Renal cortical epithelial cell (primary cell): ENCODE measurements at places on chromosomes 13 and 19. TPM values are rescaled to one million over a fixed set of nuclear protein-coding genes. Genes with fewer than 3 reads are reported as not detected.

- DNase-seq = no peak
Measured at GRCh38 chr13:40814803-40815202, 25.4 kb downstream of the SLC25A15 start.

ERICH4 gene
- not detected in 2 replicates for total RNA-seq

DNA sequence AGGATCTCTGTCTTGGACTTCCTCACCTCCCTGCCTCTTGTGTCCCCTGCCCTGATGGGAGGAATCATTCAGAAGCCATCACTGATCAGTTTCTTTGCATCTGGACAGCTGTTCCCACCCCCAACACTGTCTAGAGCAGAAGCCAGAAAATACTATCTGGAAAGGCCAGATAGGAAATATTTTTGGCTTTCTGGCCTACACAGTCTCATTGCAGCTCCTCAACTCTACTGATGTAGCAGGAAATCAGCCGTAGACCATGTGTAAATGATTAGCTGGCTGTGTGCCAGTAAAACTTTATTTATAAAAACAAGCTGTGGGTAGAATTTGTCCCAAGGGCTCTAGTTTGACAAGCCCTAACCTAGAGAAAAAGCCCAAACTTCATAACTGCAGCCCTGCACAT, 5.6 kb downstream of the SIGLEC7 start:
- DNase-seq = no peak

PRSS57 gene
- not detected in 2 replicates for total RNA-seq

GRCh38 chr19:6813659-6814058, 41.2 kb downstream of the VAV1 start:
- no peak for DNase-seq

- no peak for DNase-seq
Measured at GRCh38 chr13:34124666-34125306, 306.8 kb downstream of the RFC3 start.

DNA sequence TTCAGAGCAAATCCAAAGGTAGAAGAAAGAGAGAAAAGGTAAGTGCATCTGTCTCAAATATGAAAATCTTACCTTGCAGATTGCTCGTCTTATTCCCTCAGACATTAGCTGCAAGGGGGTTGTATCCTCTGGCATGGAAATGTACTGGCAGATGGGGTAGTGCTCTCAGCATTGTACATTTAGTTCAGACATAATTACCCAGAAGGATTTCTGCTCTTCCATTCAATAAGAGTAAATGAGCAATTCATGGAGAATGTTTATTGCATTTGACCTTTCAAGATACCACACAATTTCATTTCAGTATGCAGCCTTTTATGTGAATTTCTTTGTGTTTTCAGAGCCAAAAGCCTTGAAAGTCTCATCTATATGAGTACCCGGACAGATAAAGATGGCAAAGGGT, 63.8 kb downstream of the SCEL start:
- DNase-seq = peak; percentile 7

- DNase-seq = no peak
Measured at GRCh38 chr13:44508562-44509077, 67.5 kb downstream of the TSC22D1 start.

DNA sequence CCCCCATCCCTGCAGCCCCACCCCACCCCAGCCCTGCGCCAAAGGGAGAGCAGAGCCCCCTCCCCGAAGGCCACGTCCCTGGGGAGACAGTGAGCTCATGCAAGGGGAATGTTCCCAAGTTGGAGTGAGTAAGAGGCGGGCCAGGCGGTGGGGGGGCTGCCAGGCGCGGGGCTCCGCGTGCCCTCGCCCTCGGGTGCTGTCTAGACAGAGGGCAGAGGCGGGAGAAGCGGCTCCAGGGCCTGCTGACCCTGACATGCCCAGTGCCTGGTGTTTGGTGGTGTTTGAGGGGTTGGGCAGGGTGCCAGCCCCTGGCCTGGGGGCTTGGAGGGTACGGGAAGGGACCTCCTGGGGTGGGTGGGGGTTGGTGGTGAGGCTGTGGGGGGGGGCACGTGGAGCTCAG, 1.0 kb downstream of the FSTL3 start:
- peak; percentile 70 for DNase-seq

ZNF331 gene
- total RNA-seq = 4.0 and 9.3 TPM in 2 replicates

DNA sequence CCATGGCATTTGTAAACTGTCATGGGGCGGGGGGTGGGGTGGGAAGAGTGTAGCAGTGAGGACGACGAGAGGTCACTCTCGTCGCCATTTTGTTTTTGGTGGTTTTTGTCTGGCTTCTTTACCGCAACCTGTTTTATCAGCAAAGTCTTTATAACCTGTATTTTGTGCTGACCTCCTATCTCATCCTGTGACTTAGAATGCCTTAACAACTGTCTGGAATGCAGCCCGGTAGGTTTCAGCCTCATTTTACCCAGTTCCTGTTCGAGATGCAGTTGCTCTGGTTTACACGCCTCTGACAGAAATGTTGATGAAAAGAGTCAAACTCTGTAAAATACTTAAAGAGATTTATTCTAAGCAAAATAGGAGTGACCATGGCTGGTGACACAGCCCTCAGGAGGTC, 852.0 kb downstream of the DACH1 start:
- DNase-seq = no peak

ACER1 gene
- total RNA-seq = not detected in 2 replicates

- peak; percentile 83 for DNase-seq
Measured at GRCh38 chr13:93224535-93224934, 2.1 kb upstream of the GPC6 start.

DNA sequence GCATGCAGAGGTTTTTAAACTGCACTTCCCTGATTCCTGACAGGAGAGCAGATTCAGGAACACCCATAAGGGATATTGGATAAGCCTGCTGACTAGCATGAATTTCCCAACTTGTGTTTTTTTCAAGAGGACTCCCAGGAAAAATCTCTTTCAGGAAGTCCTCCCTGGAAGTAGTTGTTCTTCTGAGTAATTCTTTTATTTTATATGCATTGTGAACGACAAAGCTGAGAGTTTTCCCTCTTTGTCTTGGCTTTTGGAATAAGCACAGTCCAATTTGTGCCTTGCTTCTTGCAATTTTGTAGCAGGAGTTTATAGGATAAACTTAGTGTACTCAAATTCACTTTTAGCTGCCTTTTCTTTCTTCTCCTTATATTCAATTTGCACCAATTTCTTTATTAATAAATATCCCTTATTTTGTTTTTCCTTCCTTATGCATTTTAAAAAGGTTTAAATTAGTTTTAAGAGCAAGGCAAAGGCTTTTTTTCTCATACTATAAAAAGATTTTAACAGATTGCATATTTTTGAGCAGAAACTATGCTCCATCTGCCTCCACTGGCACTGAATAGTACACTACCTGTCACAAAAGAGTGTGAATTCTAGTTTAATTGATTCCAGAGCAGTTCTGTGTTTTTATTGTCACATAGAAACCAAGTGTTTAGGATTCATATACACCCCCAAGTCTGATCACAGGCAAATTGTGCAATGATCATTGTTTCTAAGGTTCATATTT, 543.3 kb upstream of the SPRY2 start:
- DNase-seq = no peak

GRCh38 chr13:45104261-45104660, 16.0 kb upstream of the GTF2F2 start:
- no peak for DNase-seq

DNA sequence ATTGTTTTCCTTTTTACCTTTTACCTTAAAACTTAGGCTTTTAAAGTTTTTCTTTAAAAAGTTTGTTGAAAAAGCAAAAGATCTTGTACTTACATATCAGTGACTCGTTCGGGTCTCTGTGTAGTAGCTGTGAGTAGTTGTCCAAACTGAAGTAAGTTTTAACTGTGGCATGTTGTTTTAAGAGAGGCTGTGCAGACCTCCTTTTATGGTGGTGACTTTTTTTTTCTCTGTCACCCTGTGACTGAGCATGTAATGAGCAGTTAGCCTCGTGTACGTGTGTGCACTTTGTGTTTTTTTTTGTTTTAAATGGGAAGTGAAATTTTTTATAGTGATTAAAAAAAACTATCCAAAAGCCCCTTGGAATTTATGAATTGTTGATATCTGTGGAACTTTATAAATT, at the start of gene GPR183:
GPR183 (minus strand) TSS at position 153 of the 400 bp plus-strand sequence. CDS start 11,254 bp downstream, outside the sequence.
- DNase-seq = peak; percentile 73

GRCh38 chr13:32728327-32728726, 142.1 kb downstream of the PDS5B start:
- DNase-seq = no peak

- no peak for DNase-seq
Measured at GRCh38 chr19:17026706-17027534, at the start of gene CPAMD8. CPAMD8 (minus strand) TSS chr19:17026810; CDS start chr19:17026642, 168 bp downstream.

ZNF730 gene
- total RNA-seq = 1.1 and 1.9 TPM in 2 replicates

DNA sequence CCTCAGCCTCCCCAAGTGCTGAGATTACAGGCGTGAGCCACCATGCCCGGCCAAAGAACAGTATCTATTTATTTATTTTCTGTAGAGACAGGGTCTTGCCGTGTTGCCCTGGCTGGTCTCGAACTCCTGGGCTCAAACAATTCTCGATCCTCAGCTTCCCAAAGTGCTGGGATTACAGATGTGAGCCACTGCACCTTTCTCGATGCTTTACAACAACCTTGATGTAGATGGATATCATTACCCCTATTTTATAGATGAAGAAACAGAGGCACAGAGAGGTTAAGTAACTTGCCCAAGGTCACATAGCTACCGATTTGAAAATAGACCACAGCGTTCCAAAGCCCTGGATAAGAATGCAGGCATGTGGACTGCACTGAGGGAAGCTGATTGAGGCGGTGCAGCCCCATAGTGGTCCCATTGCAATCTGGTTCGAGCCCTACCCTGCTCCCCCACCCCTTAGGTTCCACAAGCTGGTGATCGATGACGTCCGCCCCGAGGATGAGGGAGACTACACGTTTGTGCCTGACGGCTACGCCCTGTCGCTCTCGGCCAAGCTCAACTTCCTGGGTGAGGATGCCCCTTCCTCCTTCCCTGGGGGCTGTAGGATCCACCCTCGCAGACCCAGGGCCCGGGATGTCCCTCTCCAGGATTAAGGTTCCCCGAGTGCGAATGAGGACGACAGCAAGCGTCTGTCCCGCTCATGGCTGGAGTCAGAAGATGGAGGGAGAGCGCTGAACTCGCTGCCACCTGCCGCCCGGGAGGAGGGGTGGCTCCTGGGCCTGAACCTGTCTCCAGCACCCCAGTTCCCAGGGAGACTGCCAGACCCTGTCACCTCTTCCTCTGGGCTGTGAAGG, 17.9 kb downstream of the MYBPC2 start:
- DNase-seq = no peak

GRCh38 chr19:45742969-45743368, 9.7 kb downstream of the MEIOSIN start:
- DNase-seq = no peak

OR7G3 gene
- total RNA-seq = not detected in 2 replicates

GRCh38 chr13:23754997-23755396, 134.2 kb downstream of the MIPEP start:
- DNase-seq = no peak

GRCh38 chr13:113093580-113094409, 11.8 kb upstream of the F7 start:
- no peak for DNase-seq

PSG11 gene
- total RNA-seq = not detected in 2 replicates

CYSLTR2 gene
- total RNA-seq = 0.50 TPM in 1 of 2 replicates, not detected in the other

WDR83 gene
- 7.8 and 10.3 TPM in 2 replicates for total RNA-seq

DNA sequence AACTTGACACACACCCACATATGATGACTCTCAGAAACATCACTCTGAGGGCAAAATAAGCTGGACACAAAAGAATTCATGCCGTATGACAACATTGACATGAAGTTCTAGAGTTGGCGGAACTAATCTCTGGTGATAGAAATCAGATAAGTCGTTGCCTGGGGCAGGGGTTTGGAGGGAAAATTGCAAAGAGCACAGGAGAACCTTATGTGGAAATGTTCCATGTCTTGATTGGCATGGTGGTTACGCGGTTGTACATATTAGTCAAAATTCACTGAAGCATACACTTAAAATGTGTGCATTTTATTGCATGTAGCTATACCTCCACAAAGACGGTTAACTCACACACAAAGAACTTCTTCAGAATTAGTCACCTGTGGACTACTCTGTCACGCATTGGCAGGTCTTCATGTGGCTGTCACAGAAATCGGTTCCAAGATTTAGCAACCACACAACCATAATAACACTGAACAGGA, 137.8 kb upstream of the GJB6 start:
- DNase-seq = peak; percentile 40

DNA sequence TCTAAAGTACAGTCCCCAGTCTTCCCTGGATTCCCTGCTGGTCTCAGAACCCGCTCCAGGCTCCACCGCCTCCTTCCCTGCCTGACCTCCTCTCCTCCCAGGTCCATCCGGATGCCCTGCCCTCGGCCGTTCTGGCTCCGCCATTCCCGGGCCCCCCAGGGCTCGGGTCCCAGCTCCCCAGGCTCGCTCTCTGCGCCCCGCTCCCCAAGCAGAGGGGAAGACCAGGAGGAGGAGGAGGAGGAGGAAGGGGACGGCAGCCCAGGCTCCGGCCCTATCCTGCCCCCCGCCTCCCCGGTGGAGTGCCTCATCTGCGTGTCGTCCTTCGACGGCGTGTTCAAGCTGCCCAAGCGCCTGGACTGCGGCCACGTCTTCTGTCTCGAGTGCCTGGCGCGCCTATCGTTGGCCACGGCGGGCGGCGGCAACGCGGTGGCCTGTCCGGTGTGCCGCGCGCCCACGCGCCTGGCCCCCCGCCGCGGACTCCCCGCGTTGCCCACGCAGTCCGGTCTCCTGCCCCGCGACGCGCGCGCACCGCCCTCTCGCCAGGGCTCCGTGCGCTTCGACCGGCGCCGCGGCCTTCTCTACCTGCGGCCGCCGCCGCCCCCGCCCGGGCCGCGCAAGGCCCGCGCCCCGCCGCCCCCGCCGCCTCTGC, 647 bp downstream of the RNF225 start:
- DNase-seq = no peak

DNA sequence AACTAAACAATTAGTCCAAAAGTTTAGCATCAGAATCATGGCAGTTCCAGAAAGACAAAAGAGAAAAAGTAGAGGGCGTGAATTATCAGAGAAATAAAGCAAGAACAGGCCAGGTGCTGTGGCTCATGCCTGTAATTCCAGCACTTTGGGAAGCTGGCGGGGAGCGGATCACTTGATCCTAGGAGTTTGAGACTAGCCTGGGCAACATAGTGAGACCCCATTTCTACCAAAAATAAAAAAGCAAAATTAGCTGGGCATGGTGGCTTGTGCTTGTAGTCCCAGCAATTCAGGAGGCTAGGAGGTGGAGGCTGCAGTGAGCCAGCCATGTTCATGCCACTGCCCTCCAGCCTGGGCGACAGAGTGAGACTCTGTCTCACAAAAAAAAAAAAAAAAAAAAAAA, 18.4 kb downstream of the ARL11 start:
- no peak for DNase-seq

GRCh38 chr13:58921129-58921528, 1242.6 kb downstream of the DIAPH3 start:
- DNase-seq = peak; percentile 30

DNA sequence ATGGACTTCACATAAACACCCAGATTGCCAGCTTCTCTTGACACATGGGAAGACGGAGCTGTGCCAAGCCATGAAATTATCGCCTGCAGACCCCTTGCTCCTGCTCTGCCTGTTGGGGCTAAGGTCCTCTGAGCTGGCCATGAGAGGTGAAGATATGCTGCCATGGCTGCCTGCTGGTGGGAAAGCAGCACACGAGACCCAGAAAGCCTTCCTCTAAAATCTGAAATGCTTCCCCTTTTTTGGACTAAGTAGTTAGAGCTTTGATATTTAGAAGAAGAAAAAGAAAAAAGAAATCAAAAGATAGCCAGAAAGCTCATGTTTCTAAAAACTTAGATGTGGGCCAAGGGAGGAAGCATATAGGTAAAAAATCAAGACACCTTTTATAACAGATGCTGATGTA, 11.2 kb downstream of the WDFY2 start:
- no peak for DNase-seq
